ENCODE measurements at places on chromosomes 11 and 22.
A peak's percentile ranks its signal among the peaks of the same experiment; 100 is the strongest.

DNA sequence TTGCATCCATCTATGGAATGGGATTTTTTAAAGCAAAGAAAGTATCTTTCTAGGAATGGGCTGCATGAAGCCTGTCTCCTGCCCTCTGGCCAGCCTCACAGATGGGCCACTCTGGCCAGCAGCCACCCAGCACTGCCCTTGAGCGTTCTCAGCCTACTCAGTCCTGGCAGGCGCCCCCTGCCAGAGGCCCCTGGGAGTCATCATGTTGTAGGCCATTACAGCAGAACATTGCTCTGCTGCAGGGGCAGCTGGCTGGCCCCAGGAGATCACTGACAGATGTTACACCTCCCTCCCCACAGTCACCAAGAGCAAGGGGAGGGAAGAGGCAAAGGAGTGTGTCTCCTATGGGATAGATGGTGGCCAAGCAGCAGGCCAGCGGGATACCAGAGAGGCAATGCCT, 363.7 kb downstream of the NXPE2 start:
- ATAC-seq, result no peak

- no peak for ATAC-seq
Measured at GRCh38 chr11:10803676-10804075, 5.0 kb downstream of the EIF4G2 start.

DNA sequence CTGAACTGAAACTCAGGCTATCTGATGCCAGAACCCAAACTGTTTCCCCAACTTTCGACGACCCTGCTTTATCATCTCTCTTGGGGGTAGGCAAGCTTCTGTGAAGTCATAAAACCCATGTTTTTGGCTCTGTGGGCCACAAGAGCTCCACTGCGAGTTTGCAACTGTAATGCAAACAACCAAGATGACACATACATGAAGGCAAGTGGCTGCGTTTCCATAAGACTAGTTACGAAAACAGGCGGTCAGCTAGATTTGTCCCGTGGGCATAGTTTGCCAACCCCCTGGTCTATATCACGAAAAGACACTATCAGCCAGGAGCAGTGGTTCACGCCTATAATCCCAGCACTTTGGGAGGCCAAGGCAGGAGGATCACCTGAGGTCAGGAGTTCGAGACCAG, 37.5 kb downstream of the TPST2 start:
- ATAC-seq, result no peak

DNA sequence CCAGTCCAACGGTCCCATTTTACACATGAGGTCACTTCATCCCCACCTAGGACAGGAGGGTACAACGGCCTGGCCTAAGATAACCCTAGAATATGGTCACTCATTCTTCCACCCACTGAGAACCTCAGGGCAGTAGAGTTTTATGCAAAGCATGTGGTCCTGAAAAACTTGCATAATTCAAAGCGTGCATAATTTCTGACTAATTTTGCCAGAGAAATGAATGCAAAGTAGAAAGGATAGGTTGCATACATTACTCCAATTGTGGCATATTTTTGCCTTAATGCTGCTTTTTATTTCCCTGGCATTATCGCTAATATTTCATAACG, 32.5 kb upstream of the SLC35C1 start:
- no peak for ATAC-seq

DNA sequence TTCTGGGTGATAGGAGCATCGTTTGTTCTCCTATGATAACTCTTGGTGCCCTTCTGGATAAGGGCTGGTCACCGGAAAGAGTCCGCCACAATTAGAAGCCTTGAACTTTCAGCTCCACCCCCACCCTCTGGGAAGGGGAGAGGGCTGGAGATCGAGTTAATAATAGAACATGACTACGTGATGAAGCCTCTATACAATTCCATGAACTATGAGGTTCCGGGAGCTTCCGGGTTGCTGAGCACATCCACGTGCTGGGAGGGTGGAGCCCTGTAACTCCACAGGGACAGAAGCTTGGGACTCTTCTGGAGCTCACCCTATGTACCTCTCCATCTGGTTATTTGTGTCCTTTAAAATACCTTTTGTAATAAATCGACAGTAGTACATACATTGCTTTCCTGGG, 40.3 kb downstream of the ARHGAP42 start:
- no peak for ATAC-seq

DNA sequence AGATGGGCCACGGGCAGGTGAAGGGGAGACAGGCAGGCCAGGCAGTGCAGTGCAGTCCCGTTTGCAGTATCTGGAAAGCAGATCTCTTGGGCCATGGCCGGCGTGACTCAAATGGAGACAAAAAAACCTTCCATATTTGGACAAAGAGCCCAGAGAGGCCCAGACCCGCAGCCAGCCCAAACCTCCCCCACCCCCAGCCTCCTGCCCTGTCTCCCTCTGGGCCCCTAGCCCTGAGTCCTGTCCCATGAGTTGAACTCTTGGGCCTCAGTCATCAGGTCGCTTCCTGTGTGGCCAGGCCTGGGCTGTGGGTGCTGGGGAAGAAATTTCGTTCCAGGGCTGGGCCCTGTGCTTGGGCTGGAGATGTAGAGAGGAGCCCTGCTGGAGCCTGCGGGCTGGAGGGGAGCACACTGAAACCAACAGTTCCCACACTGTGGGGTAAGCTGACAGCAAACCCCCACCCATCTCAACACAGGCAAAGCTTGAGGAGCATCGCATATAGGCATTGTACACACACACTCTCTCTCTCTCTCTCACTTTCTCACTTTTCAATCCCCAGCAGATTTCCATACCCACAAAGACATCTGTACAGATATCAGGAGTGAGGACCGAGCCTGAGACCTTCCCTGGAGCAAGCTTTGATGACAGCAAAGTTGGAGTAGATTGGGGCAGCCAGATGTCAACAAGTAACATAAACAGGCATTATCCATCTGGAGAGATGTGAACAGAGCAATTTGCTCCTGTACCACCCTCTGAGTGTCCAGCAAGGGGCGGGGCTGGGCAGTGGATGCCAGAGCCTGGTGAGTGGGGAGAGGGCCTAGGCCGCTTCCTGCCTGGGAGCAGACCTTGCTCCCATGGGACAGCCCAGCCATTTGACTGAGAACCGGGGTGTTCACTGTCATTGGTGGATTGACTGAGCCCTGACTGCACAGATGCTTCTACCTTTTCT, 17.2 kb downstream of the ARHGEF17 start:
- ATAC-seq, result peak; percentile 73

DNA sequence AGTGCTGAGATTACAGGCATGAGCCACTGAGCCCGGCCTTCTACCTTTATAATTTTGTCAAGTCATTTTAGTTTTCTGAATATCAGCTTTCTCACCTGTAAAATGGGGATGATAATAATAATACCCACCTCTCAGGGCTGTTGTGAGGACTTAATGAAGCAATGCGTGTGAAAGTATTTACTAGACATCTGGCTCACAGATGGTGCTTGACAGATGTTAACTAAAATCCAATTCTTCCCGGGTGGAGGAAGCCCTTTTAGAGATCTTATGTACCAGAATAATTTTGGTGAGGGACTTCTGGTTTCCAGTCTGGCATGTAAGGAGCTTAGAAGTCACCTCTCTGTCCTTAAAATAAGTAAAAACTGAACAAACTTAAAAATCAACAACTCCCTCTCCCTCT, 43.7 kb upstream of the NUP160 start:
- no peak for ATAC-seq

- ATAC-seq, result no peak
Measured at GRCh38 chr22:22834783-22835182, 52.8 kb upstream of the IGLL5 start.

DNA sequence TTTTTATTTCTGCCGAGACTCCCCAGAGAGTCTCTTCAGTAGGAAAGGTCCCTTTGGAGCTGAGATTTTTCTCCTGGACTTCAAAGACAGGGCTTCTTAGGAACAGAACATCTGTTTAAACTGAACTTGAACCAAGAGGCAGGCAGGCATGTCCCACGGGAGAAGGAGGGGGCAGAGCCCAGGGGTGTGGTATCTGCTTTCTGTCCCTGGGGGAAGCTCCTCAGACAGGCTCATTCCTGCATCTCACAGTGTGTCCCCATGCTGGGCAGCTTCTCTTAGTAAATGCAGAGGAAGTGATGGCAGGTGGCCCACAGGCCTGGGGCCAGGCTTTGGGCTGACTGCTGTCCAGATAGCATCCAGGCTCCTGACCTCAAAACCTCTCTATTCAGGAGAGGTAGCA, 47.3 kb downstream of the TSPAN18 start:
- no peak for ATAC-seq

- peak; percentile 42 for ATAC-seq
Measured at GRCh38 chr22:29765905-29766631, 739 bp downstream of the ZMAT5 start.

GRCh38 chr22:50327711-50328019, 853 bp upstream of the DENND6B start:
- ATAC-seq, result no peak

GRCh38 chr11:68313574-68314202, 1.3 kb downstream of the LRP5 start:
- ATAC-seq, result no peak

- no peak for ATAC-seq
Measured at GRCh38 chr11:57427727-57428082, 784 bp upstream of the SLC43A3 start.

- ATAC-seq, result no peak
Measured at GRCh38 chr11:69089258-69089657, 40.5 kb downstream of the TPCN2 start.

- peak; percentile 77 for ATAC-seq
Measured at GRCh38 chr11:46537537-46538295, 56.1 kb downstream of the AMBRA1 start.

DNA sequence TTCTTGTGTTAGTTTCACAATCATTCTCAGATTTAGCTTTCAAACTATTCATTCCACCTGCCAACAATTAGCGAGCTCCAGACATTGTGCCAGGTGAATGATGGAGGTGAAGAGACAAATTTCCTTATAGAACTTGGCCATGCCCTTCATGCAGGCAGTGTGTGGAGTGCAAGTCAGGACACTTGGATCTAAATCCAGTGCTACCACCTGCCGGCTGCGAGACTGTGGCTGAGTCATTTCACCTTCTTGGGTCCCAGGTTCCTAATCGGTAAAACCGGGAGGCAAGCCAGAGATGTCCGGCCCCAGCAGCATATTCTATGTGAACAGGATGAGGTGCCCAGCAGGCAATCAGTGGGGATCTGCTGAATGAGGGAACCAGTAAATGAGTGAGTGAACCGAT, 18.6 kb upstream of the EHF start:
- ATAC-seq, result no peak

- ATAC-seq, result no peak
Measured at GRCh38 chr11:96162816-96163499, 180.0 kb downstream of the MAML2 start.

DNA sequence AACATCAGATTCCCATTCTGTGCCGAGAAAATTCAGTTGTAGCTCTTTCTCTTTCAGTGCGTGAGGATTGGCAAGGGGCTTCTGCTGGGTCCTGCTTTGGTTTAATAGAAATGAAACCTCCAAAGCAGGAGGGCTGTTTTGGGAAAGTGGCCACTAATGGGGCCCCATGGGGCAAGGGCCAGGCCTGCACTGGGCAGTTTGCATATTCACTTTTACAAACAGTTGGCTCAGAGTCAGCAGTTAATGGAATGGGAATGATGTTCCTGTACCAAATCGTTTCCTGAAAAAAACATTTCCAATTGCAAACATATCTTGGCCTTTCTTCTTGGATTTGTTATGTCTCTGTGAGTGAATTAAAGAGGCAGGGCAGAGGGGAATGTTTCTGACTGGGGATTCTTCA, 92.1 kb downstream of the PARVA start:
- no peak for ATAC-seq

- ATAC-seq, result no peak
Measured at GRCh38 chr22:37672206-37672919, 3.1 kb upstream of the LGALS1 start.
